CD4-positive, alpha-beta T cell treated with Interleukin-12 subunit alpha and Interleukin-12 subunit beta, for 1 hour (primary cell): ENCODE measurements at places on chromosomes 2 and 18.
A peak's percentile ranks its signal among the peaks of the same experiment; 100 is the strongest.

GRCh38 chr2:152301131-152301530, 33.8 kb upstream of the FMNL2 start:
- no peak for DNase-seq

DNA sequence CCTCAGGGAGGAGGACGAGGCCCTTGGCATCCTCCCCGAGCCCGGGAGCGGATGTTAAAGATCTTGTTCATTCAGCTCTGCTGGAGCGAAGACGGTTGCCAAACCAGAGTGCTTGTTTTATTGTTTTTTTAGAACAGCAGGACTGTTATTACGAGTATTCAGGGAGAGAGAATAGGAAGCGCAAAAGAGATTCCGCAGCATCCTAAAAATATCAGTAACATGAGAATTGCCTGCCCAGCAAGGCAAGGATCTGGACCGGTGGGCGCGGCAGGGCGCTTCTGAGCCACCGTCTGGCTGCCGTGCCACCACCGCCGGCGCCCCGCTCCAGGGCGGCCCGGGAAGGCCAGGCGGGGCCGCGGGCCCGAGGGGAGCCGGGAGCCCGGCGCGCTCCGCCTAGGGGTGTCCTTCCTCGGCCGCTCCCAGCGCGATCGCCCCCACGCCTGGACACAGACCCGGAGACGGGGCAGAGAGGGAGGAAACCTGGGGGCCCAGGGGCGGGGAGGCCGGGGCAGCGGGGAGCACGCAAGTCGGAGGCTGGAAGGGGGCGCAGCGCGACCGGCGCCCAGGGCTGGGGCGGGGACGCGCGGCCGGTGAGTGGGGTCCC, 843 bp downstream of the CYS1 start:
- DNase-seq: peak; percentile 11

GRCh38 chr2:189502714-189503113, 61.4 kb downstream of the WDR75 start:
- DNase-seq: no peak

DNA sequence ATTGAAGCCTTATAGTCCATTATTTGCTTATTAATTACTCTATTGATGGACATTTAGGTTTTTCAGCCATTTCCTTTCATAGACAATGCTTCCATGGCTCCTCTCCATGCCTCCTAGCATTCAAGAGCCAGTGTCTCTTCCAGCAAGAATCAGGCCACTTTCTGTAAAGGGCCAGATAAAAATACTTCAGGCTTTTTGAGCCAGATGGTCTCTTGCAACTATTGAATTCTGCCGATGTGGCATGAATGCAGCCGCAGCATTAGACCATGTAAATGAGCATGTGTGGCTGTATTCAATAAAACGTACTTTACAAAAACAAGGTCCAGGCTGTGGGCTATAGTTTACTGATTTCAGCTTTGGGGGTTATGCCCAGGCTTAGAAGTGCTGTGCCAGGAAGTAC, 38.5 kb downstream of the TRAF3IP1 start:
- no peak for DNase-seq

DNA sequence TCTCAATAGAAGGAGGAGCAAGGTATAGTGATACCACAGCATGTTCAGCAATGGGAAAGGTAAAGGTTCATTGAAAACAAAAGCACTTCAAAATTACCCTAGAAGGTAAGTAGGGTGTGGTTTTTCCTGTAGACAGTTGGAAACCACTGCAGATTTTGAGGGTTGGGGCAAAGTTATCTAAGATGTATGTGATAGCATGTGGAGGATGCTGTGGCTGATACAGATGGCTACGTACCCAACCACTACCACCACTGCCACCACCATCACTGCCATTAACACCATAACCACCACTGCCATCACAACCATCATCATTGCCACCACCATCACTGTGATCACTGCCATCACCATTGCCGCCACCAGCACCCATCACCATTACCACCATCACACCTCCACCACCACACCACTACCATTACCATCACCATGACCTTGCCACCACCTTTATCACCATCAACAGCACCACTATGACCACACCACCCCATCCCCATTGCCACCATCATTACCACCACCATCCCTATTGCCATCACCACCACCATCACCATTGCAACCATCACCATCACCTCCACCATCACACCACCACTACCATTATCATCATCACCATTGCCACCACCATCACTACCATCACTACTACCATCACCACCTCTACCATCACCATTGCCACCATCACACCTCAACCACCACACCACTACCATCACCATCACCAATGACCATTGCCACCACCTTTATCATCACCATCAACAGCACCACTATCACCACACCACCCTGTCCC, 3.7 kb downstream of the TMSB10 start:
- peak; percentile 80 for DNase-seq
